Effector memory CD4-positive, alpha-beta T cell (primary cell): ENCODE measurements at places on chromosomes 7 and 10.

- DNase-seq: peak; percentile 23
These were observed 14.7 kb upstream of the NXPH1 start for GRCh38 chr7:8418629-8419245.

DNA sequence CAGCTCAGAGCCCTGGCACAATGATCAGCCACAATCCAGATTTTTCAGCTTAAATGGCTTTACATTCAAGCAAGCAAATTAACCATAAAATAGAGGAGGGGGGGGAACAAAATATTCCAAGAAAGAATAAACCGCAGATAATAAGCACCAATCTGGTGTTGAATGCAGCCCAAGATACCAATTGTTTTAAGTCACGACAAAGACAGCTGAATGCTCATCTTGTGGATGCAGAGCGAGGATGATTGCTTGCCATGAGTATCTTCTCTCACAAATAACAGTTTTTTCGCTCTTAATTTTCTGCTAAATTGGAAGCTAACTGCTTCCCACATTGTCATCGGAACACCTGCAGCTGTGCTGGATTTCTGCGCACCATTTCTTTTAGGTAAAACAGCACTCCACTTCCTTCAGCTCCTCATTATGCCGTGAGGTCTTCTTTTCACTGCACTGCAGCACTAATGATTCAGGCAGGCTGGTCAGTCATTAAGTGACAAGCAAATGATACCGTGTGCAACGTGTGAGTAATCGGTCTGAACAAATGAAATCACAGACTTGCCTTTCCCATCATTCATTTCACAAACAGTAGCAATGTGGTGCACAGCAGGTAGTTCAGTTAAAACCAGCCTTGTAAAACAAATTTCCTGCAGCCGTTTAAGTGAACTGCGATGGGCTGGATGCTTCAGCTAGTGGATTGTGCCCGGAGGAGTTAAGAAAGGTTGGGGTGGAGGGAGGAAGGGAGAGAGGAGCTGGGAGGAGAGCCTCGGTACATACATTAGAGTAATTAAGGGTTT is 106.4 kb upstream of the CDCA7L start:
- no peak for DNase-seq

- no peak for DNase-seq
These were observed 135.1 kb downstream of the TAX1BP1 start for GRCh38 chr7:27875061-27875460.

DNA sequence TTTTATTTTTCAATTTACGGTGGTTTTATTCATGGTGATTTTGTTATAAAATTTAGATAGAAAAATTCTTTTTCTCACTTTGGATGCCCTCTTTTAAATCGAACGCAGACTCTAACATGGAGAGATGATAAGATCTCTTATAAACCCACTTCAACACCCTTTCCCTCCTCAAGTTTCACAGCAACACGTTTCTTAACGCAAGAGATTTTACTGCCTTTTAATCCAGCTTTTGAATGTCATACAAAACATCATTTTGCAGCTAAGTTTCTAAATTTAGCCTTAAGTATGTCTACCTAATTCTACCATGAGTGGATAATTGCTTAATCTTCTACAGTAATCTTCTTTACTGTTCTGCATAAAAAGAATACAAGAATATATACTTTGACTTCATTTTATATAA is 70.0 kb downstream of the SEMA3C start:
- no peak for DNase-seq

GRCh38 chr10:44008270-44008916 is 359.7 kb upstream of the ZNF32 start:
- no peak for DNase-seq

GRCh38 chr10:15046626-15047025 is 2.9 kb downstream of the OLAH start:
- no peak for DNase-seq

DNA sequence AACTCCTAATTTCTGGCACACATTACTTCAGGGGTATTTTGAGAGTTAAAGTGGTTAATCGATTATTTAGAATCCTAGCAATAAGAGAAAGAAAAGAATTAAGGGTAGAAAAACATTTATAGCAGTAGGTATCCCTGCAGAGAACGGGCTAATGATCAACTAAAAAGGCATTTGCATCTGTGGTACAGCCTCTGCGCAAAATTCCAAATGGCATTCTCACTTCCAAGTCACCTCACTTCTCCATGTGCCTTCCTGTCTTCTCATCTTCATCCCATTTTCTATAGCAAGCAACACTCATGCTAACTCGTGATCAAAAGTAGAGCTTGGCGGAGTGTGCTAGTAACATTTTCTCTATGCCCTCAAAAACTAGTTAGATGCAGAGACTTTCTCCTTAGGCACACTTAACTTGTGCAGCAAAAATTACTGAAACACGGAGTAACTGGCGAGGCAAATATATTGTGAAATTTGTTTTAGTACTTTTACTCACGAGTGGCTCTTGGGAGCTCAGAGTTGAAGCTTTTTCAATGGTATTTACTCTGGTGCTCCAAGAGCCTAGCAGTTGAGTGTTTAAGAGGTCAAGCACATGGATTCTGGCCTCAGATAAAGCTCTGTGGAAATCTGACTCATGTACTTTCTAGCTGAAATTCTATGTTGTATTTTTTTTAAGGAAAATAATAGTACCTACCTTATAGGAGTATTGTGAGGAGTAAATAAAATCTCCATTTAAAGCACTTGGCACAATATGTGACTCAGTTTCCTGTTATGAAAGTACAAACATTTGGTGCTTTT is 65.1 kb downstream of the MET start:
- no peak for DNase-seq

GRCh38 chr7:33926535-33926934 is 21.2 kb downstream of the BMPER start:
- DNase-seq: no peak

DNA sequence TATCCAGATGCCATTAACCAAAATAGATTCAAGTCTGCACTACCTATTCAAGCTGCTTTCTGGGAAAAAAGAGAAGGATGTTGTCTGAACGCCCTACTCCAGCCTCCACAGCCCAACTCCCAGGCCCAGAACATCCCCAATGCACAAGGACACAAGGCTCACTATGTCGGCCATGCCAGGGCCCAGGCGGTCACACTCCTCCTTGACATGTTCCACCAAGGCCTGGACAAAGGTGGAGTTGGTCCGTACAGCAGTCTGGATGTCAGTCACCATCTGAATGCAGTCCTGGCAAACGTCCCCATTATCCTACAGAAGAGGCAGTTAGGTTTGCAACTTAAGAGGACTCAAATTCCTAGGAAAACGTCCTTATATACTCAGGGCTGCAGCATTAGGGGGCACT is 23.2 kb downstream of the PSAP start:
- DNase-seq: no peak

DNA sequence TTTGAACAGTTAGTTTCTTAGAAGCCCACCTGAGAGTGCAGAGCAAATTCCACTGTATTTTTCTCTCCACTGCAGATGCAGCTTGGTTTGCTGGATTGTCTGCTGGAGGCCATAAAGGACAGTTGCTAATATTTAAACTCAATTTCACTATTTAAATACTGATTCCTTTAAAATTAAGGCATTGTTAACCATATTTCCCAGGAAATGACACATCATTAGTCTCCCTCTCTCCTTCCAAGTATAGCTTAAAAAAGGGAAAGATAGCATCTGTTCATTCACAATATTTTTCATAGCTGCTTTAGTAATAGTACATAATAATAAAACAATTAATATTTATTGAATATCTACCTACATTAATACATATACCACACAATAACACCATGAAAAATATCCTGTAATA is 252.9 kb downstream of the HGF start:
- DNase-seq: no peak

DNA sequence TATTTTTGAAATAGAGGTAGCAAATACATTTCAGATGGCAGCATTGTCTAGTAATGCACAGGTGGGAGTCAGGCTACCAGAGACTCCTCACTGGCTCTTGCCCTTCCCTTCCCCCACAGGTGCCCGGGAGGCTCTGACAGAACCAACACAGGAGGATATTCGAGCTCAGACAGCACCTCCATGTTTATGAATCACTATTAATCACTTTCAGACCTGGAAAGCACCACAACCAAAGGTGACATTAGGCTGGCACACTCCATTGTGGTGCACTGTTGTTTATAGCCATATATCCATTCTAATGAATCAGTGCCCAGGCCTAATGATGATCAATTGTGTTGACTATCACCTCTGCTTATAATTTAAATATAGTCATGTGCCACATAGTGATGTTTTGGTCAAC is 107.8 kb upstream of the NAMPT start:
- no peak for DNase-seq

DNA sequence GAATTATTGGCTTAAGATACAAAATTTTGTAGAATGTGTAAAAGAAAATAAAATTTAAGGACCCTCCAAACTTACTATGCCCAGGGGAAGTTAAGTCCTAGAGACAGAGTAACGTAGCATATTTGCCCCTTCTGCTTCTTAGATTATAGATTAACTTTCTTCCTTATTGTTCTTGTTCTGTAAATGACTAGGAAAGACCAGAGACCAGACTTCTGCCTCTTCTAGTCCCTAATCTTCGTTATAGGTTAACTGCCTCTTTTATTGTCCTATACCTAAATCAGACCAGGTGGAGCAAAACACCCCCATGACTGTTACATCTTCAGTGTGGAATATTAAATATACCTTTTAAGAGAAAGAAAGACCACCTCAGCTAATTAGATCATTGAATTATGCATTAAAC is 160.5 kb downstream of the PHTF2 start:
- DNase-seq: no peak

DNA sequence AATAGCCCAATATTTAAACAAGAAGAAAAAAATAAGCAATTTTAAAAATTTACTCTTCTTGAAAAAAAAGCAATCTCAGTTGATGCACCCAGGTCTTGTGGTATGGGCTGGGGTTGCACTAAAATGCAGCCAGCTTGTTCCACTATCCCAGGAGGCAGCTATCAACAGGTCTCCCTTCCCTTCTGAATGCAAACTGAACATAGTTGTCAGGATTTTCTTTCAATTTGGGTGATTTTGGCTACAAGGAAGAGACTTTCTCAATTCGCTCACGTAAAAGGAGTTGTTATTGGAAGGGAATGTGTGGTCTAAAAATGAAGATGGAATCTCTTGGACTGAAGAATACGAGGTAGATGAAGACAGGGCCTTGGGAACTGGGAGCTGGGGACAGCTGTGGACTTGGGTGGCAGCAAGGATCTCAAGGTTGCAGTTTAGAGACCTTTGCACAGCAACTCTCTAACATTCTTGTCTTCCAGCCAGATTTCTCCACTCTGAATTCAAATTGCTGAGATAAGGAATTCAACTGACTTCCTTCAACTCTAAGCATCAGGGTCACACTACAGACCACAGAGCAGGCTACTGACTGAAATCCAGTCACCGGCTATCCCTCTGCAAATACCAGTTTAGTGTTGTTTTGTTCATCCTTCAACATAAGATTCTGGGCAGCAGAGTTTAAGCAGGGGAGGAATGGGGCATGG is 3.1 kb upstream of the TMEM26 start:
- DNase-seq: no peak

- no peak for DNase-seq
These were observed 36.1 kb downstream of the ABRAXAS2 start for GRCh38 chr10:124837687-124838086.

GRCh38 chr7:95772298-95772770 is at the start of gene DYNC1I1:
TSS of gene DYNC1I1 (plus strand) at chr7:95772554. CDS start at chr7:95804730, 32,176 bp downstream.
- DNase-seq: no peak

- DNase-seq: no peak
These were observed 63.9 kb downstream of the SND1 start for GRCh38 chr7:127715901-127716300.

DNA sequence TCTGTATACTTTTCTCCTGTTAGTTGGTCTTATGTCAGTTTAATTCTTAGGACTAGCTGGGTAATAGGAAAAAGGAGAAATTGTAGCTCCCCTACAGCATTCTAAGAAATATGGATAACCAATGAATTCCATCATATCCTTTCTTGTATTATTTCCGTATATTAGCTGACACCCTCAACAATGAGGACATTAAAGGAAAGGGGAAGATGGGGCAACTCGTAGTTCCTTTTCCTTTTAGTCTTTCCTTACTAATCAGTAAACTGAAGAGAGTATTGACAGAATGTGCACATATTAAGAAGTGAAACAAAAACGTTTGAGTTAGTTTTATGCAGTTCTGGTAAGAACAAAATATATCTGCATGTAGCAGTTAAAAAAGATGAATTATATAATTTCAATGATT is 35.1 kb upstream of the C10orf67 start:
- no peak for DNase-seq

DNA sequence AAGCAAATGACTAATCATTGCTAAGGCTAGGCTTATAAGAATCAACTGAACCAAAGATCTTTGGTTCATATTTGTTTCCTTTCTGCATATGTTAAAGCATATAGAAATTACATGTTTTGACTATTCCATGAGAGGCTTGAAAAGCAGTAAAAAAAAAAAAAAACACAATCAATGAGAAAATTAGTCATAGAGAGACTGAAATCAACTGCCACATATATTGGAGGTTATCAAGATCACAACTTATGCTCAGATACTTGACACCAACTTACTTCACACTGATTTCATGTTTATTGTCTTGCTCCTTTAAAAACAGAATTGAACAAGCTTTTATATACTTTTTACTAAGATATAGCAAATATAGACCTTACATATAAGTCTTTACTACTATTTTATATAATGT is 161.3 kb downstream of the TPK1 start:
- DNase-seq: no peak

GRCh38 chr10:22648547-22648961 is 65.8 kb downstream of the PIP4K2A start:
- no peak for DNase-seq

- DNase-seq: no peak
These were observed 7.3 kb downstream of the MAFK start for GRCh38 chr7:1537535-1538412.

DNA sequence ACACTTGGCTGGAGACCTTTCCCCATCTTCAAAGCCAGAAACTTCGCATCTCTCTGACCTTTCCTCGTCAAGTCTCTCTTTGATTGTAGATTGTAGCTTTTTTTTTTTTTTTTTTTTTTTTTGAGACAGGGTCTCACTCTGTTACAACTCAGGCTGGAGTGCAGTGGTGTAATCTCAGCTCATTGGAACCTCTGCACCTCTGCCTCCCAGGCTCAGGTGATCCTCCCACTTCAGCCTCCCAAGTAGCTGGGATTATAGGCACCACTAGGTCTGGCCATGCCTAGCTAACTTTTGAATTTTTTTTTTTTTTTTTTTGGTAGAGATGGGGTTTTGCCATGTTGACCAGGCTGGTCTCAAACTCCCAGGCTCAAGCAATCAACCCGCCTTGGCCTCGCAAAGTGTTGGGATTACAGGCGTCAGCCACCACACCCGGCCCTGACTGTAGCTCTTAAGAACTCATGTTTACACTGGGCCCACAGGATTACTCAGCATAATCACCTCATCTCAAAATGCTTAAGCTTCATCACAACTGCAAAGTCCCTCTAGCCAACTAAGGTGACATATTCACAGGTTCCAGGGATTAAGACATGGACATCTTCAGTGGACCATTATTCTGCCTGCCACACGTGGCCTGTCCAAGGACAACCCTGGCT is 11.7 kb downstream of the POLL start:
- DNase-seq: no peak

DNA sequence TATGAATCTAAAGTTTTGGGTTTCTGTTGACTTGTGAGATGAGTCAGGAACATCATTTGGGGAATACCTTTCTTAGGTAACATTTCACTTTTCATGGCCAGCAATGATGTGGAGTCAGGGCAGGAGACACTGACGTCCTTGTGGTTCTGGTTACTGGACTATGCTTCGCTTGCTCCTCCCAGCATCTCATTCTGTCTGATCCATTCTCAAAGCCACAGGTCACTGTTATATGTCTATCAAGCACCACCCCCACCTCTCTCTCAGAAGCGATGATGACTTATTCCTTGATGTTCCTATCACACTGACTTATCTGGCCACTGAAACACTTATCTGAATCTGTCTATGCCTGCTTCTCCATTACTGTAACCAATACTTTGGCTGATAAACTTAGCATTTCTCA is 51.6 kb downstream of the TES start:
- no peak for DNase-seq
